Renal cortex interstitium (tissue), 15 donors: ENCODE measurements at places on chromosomes 5 and 9.
A peak's percentile ranks its signal among the peaks of the same experiment; 100 is the strongest.

- DNase-seq: no peak
These were observed 40.3 kb downstream of the GLRX start for GRCh38 chr5:95782181-95782580.

GRCh38 chr9:121568343-121569265 lies 69.0 kb upstream of the GGTA1 start:
- no peak for DNase-seq

GRCh38 chr5:96327722-96328121 lies 105.3 kb downstream of the PCSK1 start:
- no peak for DNase-seq

- no peak for DNase-seq
These were observed 1.0 kb downstream of the KLF9 start for GRCh38 chr9:70413464-70413798.

DNA sequence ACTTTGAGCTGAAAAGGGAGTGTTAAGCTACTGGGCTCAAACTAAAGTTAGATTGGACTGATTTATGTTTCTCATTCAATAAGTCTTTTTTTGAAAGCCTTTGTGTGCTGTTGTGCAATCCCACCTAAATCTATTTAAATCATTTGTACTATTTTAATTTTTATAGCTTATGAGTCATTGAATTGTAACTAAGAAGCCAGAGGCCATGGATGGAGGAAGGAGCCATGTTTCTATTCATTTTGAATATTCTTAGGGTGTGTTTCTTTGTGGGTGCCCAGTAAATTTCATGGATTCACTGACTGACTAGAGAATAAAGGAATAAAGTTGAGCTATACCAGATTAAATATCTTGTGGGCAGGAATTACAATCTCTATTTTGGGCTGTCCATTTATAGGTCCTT lies 238.5 kb downstream of the KIF4B start:
- no peak for DNase-seq

GRCh38 chr5:141003791-141004611 lies 37.7 kb downstream of the PCDHAC2 start:
- no peak for DNase-seq

GRCh38 chr9:70030156-70030555 lies 13.5 kb upstream of the MAMDC2 start:
- DNase-seq: no peak

DNA sequence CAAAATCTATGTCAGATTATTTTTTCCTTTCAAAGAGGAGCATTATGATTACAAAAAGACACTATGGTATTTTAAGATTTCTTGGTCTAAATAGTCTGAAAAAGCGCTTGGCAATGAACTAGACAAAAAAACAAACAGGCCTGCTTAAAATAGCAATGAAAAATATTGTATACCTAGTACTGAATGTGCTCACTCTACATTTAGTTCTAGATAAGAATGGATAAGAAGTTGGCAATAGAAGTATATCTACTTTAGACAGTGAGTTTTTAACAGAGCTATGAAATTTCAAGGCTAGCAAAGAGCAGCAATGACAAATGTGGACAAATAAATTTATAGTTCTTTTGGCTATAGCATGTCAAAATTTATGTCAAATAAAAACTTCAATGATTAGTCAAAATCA lies 26.2 kb downstream of the GIN1 start:
- no peak for DNase-seq

- DNase-seq: no peak
These were observed 51.7 kb upstream of the TUT7 start for GRCh38 chr9:86405926-86406325.

- no peak for DNase-seq
These were observed 6.6 kb upstream of the NRG2 start for GRCh38 chr5:140049713-140050112.

GRCh38 chr5:173612948-173613347 lies 3.5 kb downstream of the BOD1 start:
- DNase-seq: no peak

DNA sequence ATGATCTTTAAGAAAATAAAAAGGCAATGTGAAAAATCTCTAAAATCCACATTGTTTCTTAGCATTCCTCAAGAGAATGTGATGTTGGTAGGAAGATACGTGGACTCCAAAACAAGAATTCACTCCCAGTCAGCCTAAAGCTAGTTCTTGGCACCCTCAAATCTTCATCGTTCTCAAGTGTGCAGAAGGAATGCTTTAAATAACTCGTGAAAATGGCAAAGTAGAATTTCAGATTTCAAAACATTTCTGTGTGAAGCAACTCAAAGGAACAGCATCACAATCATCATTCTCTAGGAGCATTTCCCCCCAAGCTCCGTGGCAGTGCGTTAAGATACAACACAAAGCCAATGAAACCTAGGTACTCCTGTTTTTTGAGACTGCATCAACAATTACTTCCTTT lies 185.1 kb upstream of the DMAC1 start:
- DNase-seq: no peak

- DNase-seq: no peak
These were observed 83.3 kb upstream of the ZBTB43 start for GRCh38 chr9:126721564-126721981.

DNA sequence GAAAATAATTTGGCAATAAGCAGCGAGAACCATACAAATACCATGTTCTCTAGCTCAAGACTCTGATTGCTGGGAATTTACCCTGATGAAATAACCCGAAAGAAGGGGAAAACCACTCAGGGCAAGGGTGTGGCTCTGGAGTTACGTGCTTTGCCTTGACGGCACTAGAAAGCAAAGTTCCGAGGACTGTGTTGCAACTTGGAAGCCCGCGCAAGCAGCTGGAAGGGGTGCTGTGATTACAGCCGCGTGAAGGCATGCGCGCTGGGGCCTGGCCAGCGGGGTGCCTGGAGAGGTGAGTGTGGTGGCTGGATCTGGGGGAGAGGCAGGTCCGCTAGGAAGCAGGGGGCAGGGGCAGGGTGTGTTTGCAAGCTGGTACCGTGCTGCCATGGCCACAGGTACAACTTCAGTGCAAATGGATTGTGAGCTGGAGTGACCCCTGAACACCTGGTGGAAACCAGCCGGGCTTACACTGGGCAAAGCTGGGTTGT lies 52.6 kb upstream of the CNOT6 start:
- DNase-seq: no peak

DNA sequence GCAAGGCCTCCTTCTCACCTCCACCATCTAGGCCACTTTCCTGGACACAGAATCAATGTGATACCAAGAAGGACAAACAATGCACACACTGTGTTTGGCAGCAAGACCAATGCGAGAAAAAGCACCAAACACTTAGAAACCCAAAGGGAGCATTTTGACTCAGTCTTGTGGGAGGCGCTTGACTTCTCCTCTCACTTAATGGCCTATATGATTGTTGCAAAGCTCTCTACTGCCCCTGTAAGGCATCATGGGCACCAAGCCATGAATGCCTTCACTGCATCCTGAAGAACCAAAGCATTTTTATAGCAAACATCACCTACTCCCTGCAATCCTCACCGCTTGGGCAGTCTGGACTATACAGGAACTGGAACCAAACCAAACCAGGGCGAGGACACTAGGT lies 57.5 kb downstream of the CDH6 start:
- no peak for DNase-seq

DNA sequence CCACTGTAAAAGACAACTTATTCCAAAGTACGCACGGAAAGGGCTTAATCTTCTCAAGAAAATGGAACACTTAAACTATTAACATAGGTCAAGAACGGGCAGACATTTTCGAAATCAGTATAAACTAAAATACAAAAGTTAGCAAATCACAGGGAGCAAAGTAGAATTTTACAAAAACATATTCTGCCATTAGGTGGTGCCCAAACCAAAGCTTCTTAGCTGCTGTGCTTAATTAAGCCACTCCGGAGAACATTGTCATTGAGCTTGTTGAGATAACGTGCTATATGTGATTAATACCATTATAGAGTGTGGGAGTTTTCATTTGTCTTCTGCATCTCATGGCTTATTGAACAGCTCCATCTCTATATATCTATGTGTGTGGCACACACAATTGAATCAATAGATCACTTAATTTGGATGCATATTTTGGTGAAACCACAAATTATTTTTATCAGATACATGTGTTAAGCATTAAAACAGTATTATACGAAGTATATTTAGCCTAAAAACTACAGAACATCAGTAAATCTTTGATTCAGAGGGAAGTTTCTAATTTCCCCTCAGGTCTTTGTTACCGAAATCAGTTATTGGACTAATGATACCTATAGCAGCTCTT lies 23.4 kb downstream of the UBLCP1 start:
- DNase-seq: peak; percentile 25

DNA sequence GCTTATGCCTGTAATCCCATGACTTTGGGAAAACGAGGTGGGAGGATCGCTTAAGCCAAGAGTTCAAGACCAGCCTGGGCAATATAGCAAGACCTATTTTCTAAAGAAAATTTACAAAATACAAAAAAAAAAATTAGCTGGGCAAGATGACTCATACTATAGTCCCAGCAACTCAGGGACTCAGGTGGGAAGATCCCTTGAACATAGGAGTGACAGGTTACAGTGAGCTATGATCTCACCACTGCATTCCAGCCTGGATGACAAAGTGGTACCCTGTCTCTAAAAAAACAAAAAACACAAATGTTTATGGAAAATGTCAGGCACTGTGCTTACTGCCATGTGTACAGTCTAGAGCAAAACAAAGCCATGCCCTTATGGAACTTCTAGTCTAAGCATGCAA lies 823.3 kb upstream of the DMAC1 start:
- no peak for DNase-seq

GRCh38 chr9:134243778-134244467 lies 79.6 kb upstream of the RNU6ATAC start:
- no peak for DNase-seq

- no peak for DNase-seq
These were observed 117.5 kb downstream of the ZNF608 start for GRCh38 chr5:124628721-124629596.

DNA sequence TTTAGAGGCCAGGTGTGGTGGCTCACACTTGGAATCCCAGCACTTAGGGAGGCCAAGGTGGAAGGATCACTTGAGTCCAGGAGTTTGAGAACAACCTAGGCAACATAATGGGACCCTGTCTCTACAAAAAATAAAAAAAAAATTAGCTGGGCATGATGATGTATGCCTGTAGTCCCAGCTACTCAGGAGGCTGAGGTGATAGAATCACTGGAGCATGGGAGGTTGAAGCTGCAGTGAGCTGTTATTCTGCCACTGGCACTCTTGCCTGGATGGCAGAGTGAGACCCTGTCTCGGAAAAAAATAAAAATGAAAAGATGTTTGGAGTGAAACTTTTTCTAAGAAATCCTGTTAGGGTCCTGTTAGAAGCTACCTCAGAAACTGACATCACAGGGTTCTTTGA lies 24.2 kb downstream of the OCLN start:
- DNase-seq: no peak

DNA sequence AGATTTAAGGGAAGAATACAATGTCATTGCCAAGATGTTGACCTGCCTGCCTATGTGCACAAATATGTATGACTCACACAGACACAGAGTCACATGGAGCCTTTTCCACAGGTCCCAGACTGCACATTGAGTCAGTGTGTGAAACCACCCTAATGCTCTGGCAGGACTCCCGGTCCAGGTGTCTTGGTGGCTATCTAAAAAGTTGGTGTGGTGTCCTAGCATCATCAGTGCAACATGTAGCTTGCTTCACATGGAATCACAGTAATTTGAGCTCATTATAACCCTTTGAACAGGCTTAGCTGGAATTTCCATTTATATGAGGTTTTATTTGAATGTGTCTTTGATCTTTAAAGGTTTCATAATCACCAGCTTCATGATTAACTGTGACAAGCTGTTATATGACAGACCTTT lies 10.7 kb downstream of the IFNA5 start:
- no peak for DNase-seq

DNA sequence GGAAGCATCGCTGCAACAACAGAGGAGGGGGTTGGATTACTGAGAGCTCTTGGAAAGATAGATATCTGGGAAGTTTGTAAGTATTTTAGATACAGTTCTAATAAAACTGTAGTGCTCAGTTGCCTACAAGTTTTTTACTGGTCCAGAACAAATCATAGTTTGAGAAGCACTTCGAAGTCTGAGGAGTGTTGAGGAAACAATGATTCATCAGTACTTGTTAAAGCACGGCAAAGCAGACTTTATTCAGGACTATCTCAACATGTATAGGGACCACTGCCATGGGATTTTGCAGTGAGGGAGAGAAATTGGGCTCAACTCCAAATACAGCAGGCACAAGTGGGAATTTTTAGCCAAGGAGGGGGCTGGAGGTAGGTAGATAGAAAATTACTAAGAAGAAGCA lies 25.3 kb upstream of the RECK start:
- no peak for DNase-seq

DNA sequence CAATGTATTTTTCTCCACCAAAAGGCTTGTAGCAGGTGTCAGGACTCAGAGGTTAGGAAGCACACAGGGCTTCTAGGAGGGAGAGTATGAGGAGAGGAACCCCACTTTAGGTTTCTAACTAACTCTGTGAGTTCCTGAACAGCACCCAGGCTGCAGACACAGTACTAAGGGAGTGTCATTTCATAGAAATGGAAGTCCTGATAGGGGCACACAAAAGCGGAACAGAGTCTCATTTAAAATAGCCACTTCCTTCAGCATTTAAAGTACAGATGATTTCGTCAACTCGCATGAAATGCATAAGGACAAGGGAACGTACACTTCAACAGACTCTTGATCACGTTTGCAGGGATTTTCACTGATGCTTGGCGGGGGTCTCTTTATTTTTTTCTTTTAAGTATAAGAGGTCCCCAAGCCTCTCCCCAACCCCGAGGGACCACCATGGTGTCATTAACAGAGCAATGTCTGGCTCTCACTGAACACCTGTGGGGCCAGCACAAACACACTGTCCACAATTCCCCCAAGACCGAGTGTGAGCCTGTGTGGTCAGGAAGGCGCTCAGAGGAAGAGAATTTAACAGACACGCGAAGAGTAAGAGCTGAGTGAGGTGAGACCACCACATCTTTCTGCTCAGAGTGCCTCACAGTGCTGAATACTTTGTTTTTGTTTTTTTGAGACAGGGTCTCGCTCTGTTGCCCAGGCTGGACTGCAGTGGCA lies 82.3 kb downstream of the SECISBP2 start:
- DNase-seq: no peak

GRCh38 chr5:172235132-172235780 lies 41.3 kb downstream of the EFCAB9 start:
- DNase-seq: no peak

DNA sequence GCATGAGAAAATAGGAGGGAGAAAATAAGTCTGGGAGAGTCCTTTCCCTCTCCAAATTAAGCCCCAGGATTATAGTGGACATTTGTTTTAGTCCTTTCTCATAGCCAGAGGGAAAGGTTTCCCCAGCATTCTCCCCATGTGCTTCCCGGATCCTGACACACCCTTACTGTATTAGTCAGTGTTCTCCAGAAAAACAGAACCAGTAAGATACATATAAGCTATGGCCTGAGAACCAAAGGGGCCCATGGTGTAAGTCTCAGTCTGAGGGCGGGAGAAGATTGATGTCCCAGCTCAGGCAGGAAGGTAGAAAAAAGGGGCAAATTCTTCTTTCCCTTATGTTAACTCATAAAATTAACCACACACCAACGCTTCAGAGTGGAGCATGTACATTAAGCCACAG lies 25.6 kb upstream of the SPATA31D4 start:
- DNase-seq: no peak

DNA sequence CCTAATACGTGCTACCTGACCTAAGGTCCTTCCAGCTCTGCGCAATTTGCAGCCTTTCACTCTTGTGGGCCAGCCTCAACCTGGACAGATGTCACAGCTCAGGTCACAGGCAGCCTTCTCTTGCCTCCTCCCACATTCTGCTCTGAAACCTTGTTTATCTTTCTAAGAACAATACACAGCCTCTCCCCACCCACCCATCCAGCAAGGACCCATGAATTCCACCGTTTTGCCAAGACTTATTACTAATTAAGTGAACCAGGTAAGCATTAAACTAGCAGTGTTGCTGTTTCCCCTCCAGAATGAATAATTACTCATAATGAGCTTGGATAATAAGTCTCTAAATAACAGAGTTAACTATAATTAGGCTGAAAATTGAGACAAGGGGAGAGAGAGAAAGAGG lies 11.0 kb downstream of the FABP6 start:
- no peak for DNase-seq
